NCI-H748 treated with DMSO at 0.1 percent for 48 hours (cell line): ENCODE measurements at places on chromosomes 1 and 21.

GRCh38 chr1:94819945-94820746, at the start of gene SLC44A3:
Gene SLC44A3, plus strand, starts transcription at chr1:94820357. Its CDS starts 95 bp downstream, at chr1:94820452.
- DNase-seq = no peak

- DNase-seq = peak; percentile 43
These were observed 56.8 kb downstream of the PLD5 start for GRCh38 chr1:242467556-242468145.

DNA sequence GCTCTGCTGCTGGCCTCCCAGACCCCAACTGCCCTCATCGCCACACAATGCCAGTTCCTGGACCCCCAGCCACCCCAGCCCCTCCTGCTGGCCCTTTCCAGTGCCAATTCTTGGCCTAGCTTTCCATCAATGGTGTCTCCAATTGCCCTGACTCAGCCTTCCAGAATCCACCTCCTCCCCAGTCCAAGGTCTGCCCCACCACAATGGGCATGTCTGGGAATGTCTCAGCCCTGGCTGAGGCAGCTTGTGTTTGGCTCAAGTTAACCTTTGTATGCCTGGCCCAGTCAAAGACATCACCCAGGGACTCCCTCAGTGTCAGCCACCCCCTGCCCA, 16.4 kb downstream of the ALDH4A1 start:
- no peak for DNase-seq

DNA sequence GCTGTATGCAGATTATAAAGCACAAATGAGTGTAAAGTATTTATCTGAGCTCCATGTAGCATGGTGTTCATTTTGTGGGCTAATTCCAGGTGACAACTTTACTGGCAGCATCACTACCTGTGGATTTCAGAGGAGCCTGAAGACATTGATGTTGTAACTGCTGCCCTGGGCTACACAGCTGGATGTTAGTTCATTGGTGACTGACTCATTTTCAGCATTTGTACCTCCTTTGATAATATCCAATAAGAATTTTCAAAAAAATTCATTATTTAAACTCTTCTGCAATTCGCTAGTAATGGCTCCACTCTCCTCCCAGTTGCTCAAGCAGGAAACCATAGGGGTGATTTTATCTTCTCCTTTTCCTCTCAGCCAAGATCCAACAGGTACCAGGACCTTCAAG, 37.3 kb upstream of the HSD3B1 start:
- no peak for DNase-seq

GRCh38 chr1:85616736-85617135, 36.2 kb downstream of the CCN1 start:
- no peak for DNase-seq

DNA sequence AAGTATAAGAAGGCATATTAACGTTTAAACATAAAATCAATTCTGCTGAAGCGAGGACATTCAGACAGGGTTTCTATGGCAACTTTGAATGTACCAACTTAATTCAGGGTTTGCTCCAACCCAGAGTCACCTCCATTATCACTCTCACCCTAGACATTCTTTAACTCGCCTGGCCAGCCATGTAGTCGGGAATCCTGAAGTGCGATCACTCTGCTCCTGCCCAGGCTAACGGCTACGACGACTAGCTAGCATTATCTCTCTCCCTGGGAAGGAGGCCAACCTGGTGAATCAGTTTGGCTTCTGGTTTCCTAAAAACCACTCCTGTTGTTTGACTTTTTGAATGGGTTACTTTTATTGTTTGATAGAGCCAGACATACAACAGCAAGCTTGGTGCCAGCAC, 38.9 kb upstream of the ZBTB18 start:
- DNase-seq = no peak

DNA sequence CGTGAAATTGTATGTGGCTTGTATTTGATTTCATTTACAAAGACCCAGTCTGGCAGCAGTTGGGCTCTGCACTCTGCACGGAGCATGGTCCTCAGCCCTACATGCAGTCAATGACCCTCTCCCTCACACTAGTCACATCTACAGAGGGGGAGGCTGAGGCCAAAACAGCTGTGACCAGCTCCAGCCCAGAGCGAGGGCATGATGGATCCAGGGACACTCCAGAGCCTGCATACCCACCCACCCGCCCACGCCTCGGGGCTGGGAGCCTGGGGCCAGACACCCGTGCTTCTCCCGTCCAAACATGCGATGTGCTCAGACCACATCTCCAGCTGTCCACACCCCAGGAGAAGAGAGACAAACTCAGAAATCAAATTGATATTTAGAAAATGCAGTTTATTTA, 14.0 kb upstream of the PRDM16 start:
- no peak for DNase-seq

DNA sequence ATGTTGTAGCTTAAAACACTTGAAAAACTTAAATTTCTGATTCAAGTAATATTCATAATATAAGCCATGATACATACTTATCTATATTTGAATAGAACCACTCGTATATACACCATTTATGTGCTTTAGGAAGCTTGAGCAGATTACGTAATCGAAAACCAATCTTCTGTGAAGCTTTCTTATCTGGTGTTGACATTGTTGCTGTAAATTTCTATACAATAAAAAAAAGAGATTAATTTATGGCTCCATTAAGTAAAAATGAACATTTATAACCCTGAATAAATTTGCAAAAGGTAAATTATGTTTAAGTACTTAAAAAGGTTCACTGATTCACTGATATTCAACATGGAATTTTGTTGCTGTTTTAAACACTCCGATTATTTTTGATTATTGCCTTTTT, 21.4 kb downstream of the LIN9 start:
- no peak for DNase-seq

GRCh38 chr1:25556791-25557476, 13.5 kb downstream of the LDLRAP1 start:
- DNase-seq = no peak

DNA sequence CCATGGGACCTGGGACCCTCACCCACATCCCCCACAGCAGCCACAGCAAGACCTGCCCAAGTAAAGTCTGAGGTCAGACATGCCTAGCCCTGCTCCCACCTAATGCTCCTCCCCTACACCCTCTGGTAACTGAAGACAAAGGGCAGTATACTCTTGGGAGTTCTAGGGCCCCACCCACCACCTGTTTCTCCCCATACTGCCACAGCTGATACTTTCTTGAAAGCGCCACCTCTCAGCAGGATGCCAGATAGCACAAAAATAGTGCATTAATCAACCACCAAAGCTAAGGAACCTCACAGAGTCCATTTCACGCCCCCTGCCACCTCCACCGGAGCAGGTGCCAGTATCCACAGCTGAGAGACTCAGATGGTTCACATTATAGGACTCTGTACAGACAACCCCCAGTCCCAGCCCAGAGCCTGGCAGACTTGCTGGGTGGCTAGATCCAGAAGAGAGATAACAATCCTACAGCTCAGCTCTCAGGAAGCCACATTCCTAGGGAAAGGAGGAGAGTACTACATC, 238.1 kb downstream of the LRRC40 start:
- no peak for DNase-seq

DNA sequence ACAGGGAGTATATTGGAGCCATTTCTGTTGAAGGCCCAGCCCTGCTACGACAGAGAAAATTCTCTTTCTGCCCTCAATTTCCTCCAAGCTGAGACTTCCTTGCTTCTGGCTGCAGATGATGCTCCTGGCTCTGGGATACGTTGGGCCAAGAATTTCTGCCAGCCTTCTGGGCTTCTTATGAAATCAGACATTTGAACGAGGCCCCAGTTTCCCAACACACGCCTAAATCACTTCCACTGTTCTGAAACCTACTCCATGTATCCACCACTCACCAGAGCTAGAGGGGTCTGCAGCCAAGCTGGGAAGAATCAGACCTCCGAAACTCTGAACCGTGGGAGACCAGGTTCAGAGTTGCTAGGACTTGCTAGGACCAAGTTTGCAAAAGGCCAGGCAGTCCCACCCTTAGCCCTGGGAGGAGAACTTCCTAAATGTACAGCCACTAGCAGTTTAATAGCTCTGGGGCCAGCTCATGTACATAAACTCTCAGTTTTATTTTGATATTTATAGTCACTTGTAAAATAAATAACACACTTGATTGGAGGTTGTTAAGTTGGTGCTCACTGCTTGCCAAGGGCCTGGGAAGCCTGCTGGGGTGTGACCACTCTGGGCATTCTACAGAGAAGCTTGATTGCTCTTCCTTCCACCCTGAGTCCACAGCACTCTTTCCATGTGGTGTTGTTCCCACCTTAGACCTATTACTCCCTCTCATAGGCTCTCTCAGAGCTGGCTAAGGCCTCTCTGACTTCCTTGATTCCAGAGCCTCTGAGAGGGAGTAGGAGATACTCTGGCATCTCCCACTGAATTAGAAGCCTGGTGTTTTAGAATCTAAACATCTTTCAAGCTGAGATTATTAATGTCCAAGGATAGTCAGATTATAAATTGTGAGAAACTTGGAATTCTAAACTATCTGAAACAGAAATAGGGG, 83.4 kb upstream of the TRABD2B start:
- no peak for DNase-seq

- DNase-seq = no peak
These were observed 106.4 kb downstream of the TGFBR3 start for GRCh38 chr1:91779548-91780021.

DNA sequence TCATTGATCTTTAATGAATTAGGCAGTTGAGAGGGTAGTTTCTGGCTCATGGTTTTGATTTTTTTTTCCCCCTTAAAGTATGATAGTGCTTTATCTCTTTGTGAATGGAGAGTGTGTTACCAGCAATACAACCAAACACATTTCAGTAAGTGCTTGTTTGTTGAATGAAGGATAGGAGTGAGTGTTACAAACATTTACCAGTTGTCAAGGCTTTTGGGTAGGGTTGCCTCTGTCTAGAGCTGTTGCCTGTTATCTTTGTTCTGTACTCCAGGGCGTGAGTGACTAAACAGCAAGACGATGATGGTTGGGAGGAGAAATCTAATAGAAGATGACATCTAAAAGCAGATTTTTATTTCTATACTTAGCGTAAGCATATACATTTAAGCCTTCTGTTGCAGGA, 21.5 kb downstream of the MAP3K7CL start:
- no peak for DNase-seq

GRCh38 chr1:21337454-21337927, 47.2 kb upstream of the ECE1 start:
- no peak for DNase-seq

DNA sequence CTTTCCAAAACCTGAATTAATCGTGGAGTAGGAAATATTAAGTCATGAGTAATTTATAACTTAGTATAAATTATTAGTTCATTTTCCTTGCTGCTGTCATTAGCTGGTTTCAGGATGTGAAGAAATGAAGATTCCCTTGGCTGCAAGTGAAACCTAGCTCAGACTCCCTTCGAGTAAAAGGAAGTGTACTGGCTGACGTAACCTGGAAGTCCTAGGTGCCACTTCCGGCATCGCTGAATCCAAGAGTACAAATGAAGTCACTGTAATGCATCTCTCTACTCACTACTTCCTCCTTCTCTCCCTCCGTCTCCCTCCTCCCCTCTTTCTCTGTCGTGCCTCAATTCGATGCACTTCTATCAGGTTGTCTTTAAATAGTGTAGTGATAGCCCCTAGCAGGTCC, 28.8 kb downstream of the ZP4 start:
- no peak for DNase-seq

DNA sequence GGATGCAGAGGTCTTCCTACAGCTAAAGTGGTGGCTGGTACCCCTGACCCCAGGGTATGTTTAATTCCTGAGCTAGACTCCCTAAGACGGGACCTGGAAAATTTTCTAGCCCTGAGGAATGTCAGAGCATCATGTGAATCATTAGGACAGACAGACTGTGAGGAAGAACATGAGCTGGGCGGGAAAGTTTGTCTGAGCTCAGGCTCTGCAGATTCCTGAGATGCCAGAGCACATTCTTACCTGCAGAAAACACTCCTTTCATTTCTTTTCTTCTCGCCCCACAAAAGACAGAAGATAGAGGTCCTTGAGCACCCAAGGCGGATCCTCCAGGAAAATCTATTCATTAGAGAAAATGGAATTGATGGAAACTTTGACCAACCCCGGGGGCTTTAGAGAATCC, 6.5 kb downstream of the CAPN2 start:
- DNase-seq = no peak

DNA sequence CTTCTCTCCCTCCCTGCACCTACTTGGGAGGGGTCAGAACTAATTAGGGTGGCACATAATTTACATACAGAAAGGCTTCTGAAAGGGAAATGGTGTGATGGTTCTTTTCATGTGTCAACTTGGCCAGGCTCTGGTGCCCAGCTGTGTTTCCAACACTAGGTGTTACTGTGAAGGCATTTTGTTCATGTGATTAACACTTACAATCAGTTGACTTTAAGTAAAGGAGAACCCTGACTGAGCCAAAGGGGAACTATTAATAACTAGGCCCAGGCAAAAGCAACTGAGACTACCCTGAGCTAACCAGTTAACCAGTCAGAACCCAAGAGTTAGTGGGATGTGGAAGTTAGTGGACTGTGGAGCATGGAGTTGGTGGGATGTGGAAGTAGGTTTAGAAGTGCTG, 114.9 kb downstream of the SEC16B start:
- no peak for DNase-seq

DNA sequence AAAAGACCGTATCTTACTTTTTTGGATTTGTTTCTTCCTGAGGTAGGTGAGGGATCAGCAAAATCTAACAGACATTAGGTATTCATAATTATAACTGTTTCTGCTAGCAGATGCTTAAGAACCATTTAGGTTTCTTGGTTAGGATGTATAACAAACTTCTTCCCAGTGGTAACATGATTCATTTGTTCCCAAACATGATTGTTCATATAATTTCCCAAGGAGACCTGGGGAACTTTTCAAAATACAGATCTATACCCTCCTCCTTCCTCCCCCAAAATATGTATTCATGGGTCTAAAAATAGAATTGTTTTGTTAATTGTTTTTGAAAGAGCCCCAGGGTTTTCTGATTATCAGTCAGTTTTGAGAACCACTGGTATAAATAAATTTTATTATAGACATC, 228.2 kb downstream of the COP1 start:
- DNase-seq = no peak

GRCh38 chr1:110620686-110621085, 14.5 kb upstream of the KCNA2 start:
- no peak for DNase-seq

- DNase-seq = no peak
These were observed 14.0 kb downstream of the PMF1 start for GRCh38 chr1:156226782-156227181.

GRCh38 chr1:114061121-114061830, 82.0 kb downstream of the OLFML3 start:
- DNase-seq = no peak

DNA sequence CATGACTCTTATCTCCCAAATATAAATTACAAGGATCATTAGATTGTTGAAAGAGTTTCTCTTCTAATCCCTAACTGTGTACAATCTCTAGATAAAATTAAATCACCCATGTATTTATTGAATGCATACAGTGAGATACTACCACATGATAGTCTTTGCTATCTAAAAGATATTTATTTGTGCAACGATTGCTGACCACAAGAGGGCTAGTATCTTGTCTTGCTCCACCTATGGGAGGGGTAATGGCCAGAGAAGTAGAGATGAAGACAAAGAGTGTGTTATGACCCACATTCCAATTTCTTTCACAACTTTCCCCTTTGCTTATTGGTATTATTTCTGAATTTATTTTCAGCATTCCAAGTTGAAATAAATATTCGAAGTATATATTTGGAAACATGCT, 13.7 kb downstream of the PYHIN1 start:
- DNase-seq = no peak

- DNase-seq = peak; percentile 2
These were observed 95.6 kb upstream of the KCNK1 start for GRCh38 chr1:233518344-233518743.
